ENCODE measurements at places on chromosomes 16 and 17.

- DNase-seq = no peak
These were observed 23.3 kb upstream of the FOXJ1 start for GRCh38 chr17:76164331-76164730.

DNA sequence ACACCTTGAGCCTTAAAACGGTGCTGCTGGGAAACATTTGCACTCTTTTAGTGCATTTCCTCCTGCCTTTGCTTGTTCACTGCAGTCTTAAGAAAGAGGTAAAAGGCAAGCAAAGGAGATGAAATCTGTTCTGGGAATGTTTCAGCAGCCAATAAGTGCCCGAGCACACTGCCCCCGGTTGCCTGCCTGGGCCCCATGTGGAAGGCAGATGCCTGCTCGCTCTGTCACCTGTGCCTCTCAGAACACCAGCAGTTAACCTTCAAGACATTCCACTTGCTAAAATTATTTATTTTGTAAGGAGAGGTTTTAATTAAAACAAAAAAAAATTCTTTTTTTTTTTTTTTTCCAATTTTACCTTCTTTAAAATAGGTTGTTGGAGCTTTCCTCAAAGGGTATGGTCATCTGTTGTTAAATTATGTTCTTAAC lies 4.4 kb downstream of the SOX9 start:
- no peak for DNase-seq

DNA sequence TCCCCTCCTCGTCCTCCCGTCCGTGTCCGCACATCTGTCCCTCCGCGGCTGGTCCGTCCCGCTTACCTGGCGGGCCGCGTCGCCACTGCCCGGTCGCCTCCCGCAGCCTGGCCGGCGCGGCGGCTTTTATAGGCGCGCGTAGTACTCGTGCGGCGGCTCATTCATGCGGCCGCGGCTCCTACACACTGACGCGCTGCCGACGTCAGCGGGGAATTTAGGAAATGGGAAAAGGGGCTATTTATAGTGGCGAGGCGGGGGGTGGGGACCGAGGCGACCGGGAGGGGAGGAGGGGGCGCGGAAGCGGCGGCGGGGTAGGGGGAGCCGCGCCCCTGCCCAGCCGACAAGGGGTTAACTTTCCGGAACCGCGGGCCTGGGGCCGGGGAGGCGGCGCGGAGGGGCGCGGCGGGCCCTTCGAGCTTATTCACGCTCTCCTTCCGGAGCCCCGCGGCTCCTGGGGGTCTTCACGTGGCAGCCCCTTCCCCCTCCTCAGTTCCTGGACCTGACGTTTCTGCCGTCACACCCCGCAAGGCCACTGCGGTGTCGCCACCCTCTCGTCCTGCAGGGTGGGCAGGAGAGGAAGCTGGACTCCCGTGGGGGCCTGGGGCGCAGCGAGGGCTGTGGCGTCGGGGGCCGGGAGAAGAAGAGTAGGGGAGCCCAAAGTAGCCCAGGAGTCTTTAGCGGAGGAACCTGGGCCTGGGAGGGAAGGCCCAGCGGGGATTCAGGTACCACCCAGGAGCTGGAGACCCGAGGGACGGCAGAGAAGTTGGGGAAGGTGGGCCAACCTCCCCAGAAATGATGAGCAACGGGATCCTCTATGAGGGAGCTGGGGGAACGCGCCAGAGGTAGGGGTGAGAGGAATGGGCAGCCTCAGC lies 3.6 kb upstream of the HIC1 start:
- DNase-seq = no peak

GRCh38 chr17:3665834-3666233 lies 2.5 kb downstream of the TAX1BP3 start:
- DNase-seq = no peak

GRCh38 chr16:86751076-86752030 lies 173.0 kb downstream of the FOXL1 start:
- DNase-seq = no peak

- DNase-seq = no peak
These were observed 64.5 kb upstream of the RBFOX1 start for GRCh38 chr16:7268182-7268581.
